Muscle of leg (tissue), 16 donors: ENCODE measurements at places on chromosomes 6 and 20.

- no peaks in the 10 kb centered on the region for H3K27me3 ChIP-seq
- DNase-seq, result no peak
- no peak overlapping the region for H3K4me3 ChIP-seq
- no peaks in the 10 kb centered on the region for H3K36me3 ChIP-seq
Observed at GRCh38 chr20:38180781-38181180, 15.7 kb upstream of the TGM2 start.

DNA sequence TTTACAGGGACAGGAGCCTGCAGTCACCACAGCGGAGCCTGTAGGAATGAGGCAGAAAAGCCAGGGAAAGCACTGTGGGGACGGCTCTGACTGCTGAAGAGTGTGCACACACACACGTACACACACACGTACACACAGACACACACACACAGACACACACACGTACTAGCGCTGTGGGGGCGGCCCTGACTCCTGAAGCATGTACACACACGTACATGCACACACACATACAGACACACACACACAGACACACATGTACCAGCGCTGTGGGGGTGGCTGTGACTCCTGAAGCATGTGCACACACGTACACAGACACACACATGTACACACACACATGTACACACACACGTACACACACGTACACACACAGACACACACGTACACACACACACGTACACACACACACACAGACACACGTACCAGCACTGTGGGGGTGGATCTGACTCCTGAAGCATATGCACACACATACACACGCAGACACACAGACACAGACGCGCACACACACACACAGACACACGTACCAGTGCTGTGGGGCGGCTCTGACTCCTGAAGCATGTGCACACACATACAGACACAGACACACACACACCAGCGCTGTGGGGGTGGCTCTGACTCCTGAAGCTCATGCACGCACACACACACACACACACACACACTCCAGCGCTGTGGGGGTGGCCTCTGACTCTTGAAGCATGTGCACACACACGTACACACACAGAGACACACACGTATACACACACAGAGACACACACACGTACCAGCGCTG lies 127.3 kb downstream of the DLL1 start:
- peaks cover 4% of the 10 kb centered on the region for H3K27me3 ChIP-seq
- H3K4me3 ChIP-seq, result no peak overlapping the region
- DNase-seq, result no peak
- peaks cover 45% of the 10 kb centered on the region for H3K4me1 ChIP-seq

- no peak for DNase-seq
- H3K4me3 ChIP-seq, result no peak overlapping the region
- H3K27ac ChIP-seq, result no peak overlapping the region
- peaks cover 3% of the 10 kb centered on the region for H3K36me3 ChIP-seq
- peaks cover 21% of the 10 kb centered on the region for H3K4me1 ChIP-seq
Observed at GRCh38 chr20:44125332-44126127, 61.5 kb downstream of the JPH2 start.

- H3K4me3 ChIP-seq, result no peak overlapping the region
- H3K4me1 ChIP-seq, result peaks cover 10% of the 10 kb centered on the region
- peak; percentile 87 for DNase-seq
- H3K27ac ChIP-seq, result peak overlapping the region; percentile 70
- no peaks in the 10 kb centered on the region for H3K36me3 ChIP-seq
Observed at GRCh38 chr20:15760001-15760621, 813.1 kb downstream of the KIF16B start.

- no peak for DNase-seq
- no peak overlapping the region for H3K4me3 ChIP-seq
- no peaks in the 10 kb centered on the region for H3K36me3 ChIP-seq
Observed at GRCh38 chr6:50236164-50236563, 186.4 kb upstream of the DEFB112 start.

GRCh38 chr20:55094353-55094861 lies 619.0 kb downstream of the DOK5 start:
- H3K27me3 ChIP-seq, result no peaks in the 10 kb centered on the region
- no peaks in the 10 kb centered on the region for H3K36me3 ChIP-seq
- no peak for DNase-seq
- no peak overlapping the region for H3K27ac ChIP-seq
- H3K4me3 ChIP-seq, result no peak overlapping the region

- H3K27ac ChIP-seq, result no peak overlapping the region
- peaks cover 32% of the 10 kb centered on the region for H3K36me3 ChIP-seq
- H3K4me3 ChIP-seq, result no peak overlapping the region
- H3K27me3 ChIP-seq, result no peaks in the 10 kb centered on the region
Observed at GRCh38 chr20:37734228-37734985, 40.6 kb downstream of the CTNNBL1 start.
